ENCODE measurements at places on chromosomes 5 and 9.

DNA sequence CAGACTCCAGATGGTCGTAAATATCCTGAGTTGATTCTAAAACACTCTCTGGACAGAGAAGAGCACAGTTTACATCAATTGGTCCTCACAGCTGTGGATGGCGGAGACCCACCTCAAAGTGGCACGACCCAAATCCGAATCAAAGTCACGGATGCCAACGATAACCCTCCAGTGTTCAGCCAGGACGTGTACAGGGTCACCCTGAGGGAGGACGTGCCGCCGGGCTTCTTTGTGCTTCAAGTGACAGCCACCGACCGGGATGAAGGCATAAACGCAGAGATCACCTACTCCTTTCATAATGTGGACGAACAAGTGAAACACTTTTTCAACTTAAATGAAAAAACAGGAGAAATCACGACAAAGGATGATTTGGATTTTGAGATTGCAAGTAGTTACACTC is 891 bp downstream of the PCDHGB2 start:
- DNase-seq: no peak

DNA sequence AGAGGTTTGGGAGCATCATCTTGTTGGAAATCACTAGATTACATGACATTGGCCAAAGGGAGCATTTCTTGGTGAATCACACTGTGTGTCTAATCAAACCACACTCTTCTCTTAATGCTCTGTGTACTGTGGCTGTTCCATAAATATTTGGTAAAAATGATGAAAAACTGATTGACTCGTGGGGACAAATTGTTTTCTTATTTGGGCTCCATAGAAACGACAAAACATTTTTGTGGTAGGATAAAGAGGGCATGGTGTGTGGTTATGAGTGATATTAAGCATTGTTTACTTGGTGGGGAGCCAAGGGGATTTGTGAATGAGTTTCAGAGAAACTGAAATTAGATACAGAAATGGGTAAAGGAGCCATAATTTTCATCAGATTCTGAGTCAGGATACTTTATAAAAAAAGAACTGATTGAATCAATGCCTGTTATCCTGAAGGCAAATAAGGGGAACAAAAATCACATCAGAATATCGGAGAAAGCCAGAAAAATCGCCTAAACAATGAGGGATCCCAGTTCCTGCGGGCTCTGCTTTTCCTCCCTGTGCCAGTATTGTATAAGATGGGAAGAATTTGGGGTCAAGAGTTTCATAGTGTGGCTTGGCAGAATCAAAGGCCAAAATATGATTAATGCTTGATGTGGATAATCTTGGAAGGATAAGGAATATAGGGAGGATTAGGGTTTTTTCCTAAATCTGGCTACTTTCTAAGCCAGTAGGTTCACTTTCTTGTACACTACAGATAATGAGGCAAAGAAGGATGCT is 33.3 kb downstream of the FBXL7 start:
- no peak for DNase-seq

GRCh38 chr5:102863764-102864560 is 108.9 kb downstream of the PAM start:
- DNase-seq: no peak

DNA sequence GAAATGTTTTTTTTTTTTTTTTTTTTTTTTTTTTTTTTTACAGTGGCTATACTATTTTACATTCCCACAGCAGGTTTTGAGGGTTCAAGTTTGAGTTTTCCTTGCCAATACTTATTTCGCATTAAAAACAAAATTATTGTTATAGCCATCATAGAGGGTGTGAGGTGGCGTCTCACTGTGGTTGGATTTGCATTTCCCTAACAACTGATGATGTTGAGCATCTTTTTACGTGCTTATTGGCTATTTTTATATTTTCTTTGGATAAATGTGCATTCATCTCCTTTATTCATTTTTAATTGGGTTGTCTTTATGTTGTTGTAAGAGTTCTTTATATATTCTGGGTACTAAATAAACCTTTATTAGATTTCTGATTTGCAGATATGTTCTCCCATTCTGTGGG is 18.9 kb upstream of the UBLCP1 start:
- DNase-seq: no peak

- peak; percentile 78 for DNase-seq
Observed at GRCh38 chr5:139847790-139848507, 52.3 kb downstream of the PSD2 start.

GRCh38 chr5:140996060-140996459 is 29.8 kb downstream of the PCDHAC2 start:
- no peak for DNase-seq

DNA sequence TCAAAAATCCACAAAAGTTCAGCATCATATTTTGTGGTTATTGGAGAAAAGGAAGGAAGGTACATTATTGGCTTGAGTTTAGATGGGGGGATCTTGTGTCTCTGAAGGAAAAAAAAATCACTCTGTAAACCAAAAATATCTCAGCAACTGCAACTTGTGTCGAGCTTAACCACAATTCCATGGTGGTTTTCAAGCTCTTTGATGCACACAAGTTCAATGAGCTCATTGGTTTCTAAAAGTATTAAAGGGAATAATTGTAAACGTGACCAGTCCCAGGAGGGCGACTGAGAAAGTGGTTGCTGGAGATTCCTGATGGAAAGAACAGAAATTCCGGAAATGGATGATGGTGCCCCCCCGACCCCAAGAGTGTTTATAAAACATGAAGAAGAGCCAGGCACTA is 173.8 kb downstream of the PSAT1 start:
- no peak for DNase-seq

DNA sequence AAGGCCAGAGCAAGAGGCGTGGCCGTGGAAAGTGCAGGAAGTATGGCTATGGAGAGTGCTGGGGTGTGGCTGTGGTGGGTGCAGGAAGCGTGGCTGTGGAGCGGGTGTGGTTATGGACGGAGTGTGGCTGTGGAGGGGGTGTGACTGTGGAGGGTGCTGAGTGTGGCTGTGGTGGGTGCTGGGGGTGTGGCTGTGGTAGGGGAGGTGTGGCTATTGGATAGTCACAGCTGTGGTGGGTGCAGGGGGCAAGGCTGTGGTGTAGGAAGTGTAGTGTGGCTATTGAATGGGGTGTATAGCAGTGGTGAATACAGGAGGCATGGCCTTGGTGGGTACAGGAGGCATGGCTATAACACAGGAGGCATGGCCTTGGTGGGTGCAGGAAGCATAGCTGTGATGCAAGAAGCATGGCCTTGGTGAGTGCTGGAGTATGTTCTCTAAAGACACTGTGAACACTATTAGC is 40.8 kb upstream of the SPATA31C2 start:
- peak; percentile 21 for DNase-seq

GRCh38 chr9:91428927-91429351 is 5.3 kb upstream of the NFIL3 start:
- no peak for DNase-seq

GRCh38 chr5:58407042-58407719 is 52.7 kb downstream of the PLK2 start:
- no peak for DNase-seq

DNA sequence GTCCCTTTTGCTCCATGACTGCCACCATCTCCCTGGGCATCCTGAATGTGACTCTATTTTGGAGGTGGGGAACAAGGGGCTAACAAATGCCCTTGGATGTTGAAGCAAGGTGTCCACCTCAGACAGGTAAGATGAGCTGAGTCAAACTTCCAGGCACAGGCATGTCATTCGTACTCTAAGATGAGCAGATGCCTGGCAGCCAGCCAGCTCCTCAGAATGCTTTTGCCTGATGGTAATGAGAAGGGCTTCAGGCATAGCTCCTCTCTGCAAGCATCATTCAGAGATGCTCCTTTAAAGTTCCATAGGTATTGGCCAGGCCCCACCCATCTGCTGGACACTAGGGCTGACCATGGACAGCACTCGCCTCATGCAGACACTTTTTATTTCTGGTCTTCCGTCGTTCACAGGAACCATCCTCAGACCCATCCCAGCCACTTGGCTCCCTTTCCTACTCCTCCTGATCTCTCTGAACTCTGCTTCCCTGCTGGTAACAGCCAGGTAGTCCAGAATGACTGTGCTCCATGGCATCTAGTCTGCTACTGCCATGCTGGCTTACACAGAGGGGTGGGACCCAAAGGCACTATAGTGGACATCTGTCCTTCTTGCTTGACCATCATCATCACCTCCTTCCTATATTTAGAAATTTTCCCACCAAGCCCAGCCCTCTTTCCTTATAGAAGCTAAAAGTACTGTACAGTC is 118.8 kb downstream of the GLIS3 start:
- no peak for DNase-seq

DNA sequence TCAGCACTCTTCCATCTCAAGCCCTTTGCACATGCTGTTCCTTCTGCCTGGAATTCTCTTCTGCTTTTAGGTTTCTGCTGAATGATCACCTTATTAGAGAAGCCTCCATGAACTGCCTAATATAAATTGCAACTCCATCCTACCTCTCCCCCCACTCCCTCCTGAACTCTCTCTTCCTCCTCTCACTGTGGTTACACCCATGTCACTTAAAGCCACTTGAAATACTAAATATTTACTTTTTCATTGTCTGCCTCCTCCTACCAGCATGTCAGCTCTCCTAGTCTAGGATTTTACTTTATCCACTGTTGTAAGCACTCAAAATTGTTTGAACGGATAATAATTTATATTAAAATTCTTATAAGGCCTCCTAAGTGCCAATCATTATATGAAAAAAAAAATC is 43.8 kb downstream of the ACTL7B start:
- DNase-seq: no peak

DNA sequence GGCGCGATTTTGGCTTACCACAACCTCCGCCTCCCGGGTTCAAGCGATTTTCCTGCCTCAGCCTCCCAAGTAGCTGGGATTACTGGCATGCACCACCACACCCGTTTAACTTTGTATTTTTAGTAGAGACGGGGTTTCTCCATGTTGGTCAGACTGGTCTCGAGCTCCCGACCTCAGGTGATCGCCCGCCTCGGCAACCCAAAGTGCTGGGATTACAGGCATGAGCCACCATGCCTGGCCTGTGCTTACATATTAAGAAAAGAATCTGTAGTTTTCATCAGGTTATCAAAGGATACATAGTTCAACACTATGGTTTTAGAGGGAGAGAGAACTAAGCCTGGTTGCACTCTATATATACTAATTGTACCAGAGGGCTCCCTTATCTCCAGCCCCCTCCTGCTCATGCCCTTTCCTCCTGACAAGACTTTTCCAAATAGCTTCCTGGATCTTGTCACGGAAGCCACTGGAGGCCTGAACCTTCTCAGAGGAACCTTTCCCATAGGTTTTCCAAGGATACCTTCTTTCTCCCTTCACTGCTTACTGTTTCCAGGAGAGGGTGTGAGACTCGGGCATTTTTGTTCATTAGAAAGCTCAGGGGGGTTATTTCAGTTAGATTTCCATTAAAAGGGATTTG is 53.1 kb downstream of the SLC44A1 start:
- DNase-seq: no peak

DNA sequence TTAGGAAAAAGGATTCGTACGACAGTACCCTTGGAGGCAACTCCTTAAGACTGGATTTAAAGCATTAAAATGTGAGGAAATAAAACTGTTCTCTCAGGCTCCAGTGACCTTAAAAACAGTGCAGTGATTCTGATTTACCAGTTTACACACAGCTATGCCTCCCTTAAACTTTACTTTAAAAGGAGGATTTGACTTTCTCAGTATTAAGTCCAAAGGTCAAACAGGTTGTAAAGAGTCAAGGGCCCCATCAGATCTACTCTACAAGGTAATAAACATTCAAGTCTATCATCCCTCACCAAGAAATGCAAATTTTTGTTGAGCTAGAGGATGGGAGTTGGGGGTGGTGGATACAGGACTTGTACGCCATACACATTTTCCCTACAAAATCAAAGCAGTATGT is 75.2 kb downstream of the ELAVL2 start:
- DNase-seq: no peak

DNA sequence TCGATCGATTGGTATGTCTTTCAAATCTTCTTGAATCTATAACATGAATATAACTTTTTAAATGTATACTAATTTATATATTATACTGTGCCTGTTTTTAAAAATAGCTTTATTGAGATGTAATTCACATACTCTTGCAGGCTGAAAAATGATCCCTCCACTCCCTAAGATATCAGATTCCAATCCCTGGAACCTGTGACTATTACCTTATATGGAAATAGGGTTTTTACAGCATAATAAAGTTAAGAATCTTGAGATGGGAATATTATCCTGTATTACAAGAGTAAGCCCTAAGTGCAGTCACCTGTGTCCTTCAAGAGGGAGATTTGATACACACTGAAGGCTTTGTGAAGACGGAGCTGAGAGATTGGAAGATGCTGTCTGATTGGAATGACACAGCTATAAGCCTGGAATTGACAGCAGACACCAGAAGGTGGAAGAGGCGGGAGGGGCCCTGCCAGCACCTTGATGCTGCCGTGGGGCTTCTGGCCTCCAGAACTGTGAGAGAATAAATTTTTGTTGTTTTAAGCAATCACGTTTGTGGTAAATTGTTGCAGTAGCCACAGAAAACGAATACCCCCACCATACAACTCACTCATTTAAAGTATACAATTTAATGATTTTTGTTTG is 161.3 kb downstream of the RMI1 start:
- no peak for DNase-seq

GRCh38 chr5:45512521-45512920 is 183.7 kb downstream of the HCN1 start:
- DNase-seq: no peak
